A172 (cell line): ENCODE measurements at places on chromosomes 5 and 9.

- no peak for DNase-seq
These were observed 43.7 kb downstream of the MEF2C start for GRCh38 chr5:88839238-88839637.

DNA sequence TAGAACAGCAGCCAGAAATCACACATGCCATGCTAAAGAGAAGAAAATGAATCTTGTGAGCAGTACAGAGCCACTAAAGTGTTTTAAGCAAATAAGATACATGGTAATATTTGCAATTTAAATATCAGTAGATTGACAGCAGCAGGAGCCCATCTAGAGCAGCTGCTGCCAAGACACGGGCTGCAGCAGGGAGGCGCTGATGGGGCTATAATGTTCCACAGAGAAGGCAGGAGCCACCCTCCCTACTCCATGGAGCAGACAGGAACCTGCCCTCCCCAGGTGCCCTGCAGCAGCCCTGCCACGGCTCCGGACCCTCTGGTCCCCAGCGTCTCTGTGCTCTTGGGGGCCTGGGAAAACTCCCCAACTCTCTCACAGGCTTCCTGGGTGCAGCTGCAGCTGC, 224.1 kb upstream of the ISL1 start:
- DNase-seq, result no peak

- peak; percentile 32 for DNase-seq
These were observed 89.6 kb downstream of the KIF4B start for GRCh38 chr5:155103146-155103545.

- DNase-seq, result no peak
These were observed 29.1 kb downstream of the PLGRKT start for GRCh38 chr9:5408596-5408995.

DNA sequence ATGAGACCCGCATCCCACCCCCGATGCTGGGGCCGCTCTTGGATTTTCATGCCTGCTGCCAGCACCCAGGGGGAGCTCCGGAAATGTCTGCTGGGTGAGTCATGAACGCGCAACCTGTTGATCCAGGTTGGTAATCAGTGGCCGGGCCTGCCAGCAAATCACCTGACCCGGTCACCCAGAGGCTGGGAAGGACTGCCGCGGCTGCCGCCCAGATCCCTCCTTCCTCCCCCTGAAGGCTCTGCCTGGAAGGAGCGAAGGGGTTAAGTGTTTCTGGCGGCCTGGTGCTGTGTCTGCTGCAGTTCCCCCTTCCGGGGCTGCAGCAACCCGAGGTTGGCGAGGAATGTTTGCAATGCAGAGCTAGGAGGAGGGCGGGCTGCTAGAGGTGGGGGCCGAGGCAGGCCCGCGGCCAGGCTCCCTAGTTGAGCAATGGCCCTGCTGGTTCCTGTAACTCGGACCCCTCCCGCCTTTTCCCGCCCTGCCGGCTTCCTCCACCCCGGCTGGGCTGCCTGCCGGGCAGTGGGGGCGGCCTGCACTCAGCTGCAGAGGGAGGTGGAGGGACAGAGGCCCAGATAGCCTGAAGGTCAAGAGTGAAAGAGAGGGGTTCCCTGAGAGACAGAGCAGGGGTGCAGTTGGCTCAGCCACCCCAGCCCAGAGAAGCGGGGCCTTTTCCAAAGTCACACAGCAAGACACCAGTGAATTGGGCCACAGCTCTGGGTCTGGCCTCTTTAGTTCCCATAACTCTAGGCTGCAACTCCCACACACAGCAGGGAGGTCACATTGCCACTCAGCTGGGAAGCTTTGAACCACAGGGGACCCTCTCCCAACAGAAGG, 156.3 kb upstream of the IER5L start:
- DNase-seq, result peak; percentile 99

DNA sequence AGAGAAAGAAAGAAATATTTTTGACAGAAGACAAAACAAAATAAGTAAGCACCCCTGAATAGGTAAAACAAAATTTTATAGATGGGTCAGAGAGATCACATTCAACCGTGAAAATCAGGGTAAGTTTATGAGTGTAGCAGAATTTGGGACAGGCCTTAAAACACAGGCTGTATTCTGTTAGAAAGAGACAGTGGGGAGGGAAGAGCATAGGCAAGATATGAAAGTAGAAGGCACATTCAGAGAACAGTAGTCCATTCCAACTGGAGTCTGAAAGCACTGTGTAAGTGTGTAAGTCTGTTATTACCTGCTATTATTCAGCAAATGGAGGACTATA, 38.6 kb downstream of the MRPS27 start:
- no peak for DNase-seq

- DNase-seq, result peak; percentile 8
These were observed 666.3 kb downstream of the DNAH5 start for GRCh38 chr5:13278148-13278547.
